ENCODE measurements at places on chromosomes 11 and 22.

- H3K4me3 ChIP-seq = no peak overlapping the region
- H3K27me3 ChIP-seq = no peaks in the 10 kb centered on the region
- DNase-seq = no peak
- no peaks in the 10 kb centered on the region for H3K36me3 ChIP-seq
These were observed 83.7 kb downstream of the STIM1 start for GRCh38 chr11:3939211-3939610.

DNA sequence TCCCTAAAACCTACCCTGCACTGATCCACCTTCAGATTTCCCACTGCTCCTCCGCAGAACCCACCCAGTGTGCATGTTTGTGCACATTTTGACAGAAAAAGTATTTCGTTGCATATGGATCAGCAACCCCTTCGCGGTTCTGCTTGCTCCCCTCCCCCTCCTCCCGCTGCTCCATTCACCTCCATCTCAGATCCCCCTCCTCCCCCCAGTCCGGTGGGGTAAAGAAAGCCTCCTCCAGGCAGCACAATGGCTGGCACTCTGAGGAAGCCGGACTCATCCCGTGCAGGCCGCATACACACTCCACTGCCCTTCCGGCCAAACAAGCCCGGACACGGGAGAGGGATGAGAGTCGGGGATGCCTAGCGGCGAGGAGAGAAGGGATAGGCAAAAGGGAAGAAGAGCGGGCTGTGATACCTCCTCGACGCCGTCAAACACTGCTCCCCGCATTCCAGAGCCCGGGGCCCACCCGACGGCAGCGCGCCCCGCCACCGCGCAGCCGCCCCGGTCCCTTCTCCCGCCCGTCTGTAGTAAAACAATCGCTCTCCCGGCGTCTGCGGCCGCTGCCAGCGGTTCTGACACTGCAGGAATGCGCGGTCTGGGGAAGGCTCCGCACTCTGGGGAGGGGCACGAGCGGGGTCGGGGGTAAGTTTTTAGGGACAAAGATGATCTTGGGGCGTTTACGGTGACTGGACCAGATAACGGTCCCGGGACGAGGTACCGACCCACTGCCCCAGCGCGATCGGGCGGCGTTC, 915 bp downstream of the FEZ1 start:
- H3K4me3 ChIP-seq = peak overlapping the region; percentile 92
- peaks cover 53% of the 10 kb centered on the region for H3K27me3 ChIP-seq
- peaks cover 22% of the 10 kb centered on the region for H3K4me1 ChIP-seq
- no peak for DNase-seq

DNA sequence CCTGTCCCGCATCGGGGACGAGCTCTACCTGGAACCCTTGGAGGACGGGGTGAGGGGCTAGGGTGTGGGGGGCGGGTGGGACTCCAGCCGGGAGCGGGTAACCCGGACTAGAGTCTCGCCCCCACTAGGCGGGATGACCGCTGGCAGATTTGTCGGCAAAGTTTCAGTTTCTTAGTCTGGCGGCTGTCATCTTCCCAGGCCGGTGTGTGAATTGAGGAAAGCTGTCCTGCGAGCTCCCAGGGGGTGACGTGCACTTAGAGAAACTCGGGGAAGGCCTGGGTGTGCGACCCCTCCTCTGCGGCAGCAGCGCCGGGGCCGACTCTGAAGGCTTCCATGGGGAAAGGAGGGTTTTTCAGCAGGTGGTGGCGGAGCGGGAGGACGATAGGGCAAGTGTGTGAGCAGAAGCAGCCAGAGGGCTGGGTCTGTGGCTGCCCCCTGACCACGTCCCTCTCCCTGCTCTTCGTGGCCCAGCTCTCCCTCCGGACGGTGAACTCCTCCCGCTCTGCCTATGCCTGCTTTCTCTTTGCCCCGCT, 463 bp downstream of the RAD9A start:
- H3K27ac ChIP-seq = no peak overlapping the region
- peaks cover 34% of the 10 kb centered on the region for H3K4me1 ChIP-seq
- no peak for DNase-seq
- H3K27me3 ChIP-seq = no peaks in the 10 kb centered on the region
- peaks cover 3% of the 10 kb centered on the region for H3K36me3 ChIP-seq
- peak overlapping the region; percentile 88 for H3K4me3 ChIP-seq

DNA sequence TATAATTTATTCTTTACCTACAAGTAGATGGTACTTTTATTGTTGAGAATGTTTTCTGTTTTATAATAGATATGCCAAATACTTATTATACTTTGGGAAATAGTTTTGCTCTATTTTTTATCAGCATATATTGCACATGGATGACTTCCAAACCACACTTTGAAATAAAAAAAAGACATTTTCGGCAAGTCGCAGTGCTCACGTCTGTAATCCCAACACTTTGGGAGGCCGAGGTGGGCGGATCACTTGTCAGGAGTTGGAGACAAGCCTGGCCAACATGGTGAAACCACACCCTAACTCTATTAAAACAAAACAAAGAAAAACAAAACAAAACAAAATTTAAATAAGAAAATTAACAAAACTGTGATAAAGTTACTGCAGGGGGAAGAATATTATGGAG, 983.9 kb upstream of the CNTN5 start:
- H3K27ac ChIP-seq = no peak overlapping the region
- no peaks in the 10 kb centered on the region for H3K27me3 ChIP-seq
- no peak for DNase-seq
- H3K4me1 ChIP-seq = no peaks in the 10 kb centered on the region
- no peak overlapping the region for H3K4me3 ChIP-seq
- no peaks in the 10 kb centered on the region for H3K36me3 ChIP-seq

GRCh38 chr11:15228331-15228849, 113.7 kb downstream of the INSC start:
- no peak for DNase-seq
- H3K36me3 ChIP-seq = no peaks in the 10 kb centered on the region
- no peak overlapping the region for H3K27ac ChIP-seq

GRCh38 chr11:62883673-62884072, 3.0 kb downstream of the SLC3A2 start:
- peak overlapping the region; percentile 98 for H3K27ac ChIP-seq
- DNase-seq = no peak
- peaks cover 12% of the 10 kb centered on the region for H3K36me3 ChIP-seq
- H3K4me1 ChIP-seq = peaks cover 50% of the 10 kb centered on the region
- no peak overlapping the region for H3K4me3 ChIP-seq

GRCh38 chr11:95764267-95764898, 25.2 kb downstream of the FAM76B start:
- no peak for DNase-seq
- H3K36me3 ChIP-seq = peaks cover 2% of the 10 kb centered on the region
- peaks cover 3% of the 10 kb centered on the region for H3K4me1 ChIP-seq

- H3K4me1 ChIP-seq = no peaks in the 10 kb centered on the region
- H3K4me3 ChIP-seq = no peak overlapping the region
- no peaks in the 10 kb centered on the region for H3K36me3 ChIP-seq
- H3K27me3 ChIP-seq = peaks cover 6% of the 10 kb centered on the region
- no peak overlapping the region for H3K27ac ChIP-seq
These were observed 17.0 kb upstream of the MMP12 start for GRCh38 chr11:102891736-102892135.

DNA sequence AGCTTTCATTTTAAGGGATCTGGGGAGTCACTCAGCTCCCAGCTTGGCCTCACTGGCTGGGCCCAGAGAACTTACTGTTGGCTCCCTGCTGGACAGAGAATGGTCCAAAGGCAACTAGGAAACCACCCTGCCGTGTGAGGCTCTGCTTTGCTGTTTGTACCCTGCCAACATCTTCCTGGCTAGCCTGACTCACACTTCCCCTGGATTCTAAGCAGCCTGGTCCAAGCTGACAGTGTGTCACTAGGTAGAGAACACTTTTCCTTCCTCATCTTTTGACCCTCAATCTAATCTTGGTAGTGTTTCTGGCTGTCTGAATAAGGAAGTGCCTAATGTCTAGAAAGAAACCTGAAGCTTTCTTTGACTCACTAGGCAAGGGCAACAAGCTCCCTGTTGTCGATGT, 76.7 kb downstream of the FAR1 start:
- H3K4me1 ChIP-seq = no peaks in the 10 kb centered on the region
- H3K27ac ChIP-seq = no peak overlapping the region
- peaks cover 9% of the 10 kb centered on the region for H3K36me3 ChIP-seq
- no peak overlapping the region for H3K4me3 ChIP-seq
- H3K27me3 ChIP-seq = peaks cover 55% of the 10 kb centered on the region

GRCh38 chr11:122649116-122649515, 6.4 kb upstream of the UBASH3B start:
- H3K36me3 ChIP-seq = peaks cover 2% of the 10 kb centered on the region
- no peak overlapping the region for H3K27ac ChIP-seq

DNA sequence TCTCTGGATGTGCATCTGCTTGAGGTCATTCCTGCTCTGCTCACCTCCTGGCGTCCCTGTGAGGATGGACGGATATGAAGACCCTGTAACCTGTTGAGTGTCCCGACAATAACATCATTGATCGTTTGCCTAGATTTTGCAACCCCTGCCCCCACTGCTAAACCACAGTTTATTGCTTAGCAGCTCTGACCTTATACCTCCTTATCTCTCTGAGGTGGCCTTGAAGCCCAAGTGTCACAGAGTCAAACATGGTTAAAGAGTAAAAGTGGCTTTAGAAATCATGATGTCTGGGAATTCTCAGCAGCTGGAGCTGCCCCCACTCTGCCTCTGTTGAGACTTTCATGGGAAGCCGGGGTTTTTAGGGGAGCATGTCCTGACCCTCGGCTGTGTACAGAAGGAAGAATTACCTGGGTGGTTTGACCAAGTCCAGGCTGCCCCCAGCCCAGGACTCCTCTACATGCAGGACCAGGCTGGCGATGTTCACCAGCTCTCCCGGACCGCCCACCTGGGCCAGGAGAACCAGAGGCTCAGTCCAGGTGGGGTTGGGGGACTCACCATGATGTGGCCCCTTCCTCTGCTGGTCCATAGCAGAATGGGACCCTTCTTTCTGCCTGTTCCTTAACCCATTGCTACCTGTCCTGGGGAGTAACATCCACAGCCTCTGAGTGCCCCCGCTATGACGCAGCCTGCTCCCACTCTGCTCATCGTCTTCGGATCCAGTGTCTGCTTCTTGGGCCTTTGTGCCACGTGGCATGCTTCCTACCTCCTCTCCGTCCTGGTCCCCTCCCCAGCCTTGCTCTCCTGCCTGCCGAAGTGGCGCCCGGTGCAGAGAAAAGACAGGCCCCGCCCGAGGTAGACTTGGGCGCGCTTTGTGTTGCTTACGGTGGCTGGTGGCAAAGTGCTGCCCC, 33.4 kb upstream of the FTH1 start:
- peaks cover 9% of the 10 kb centered on the region for H3K27me3 ChIP-seq
- peaks cover 4% of the 10 kb centered on the region for H3K36me3 ChIP-seq
- H3K27ac ChIP-seq = no peak overlapping the region
- no peak overlapping the region for H3K4me3 ChIP-seq
- no peak for DNase-seq

- no peak overlapping the region for H3K27ac ChIP-seq
- DNase-seq = no peak
- H3K4me1 ChIP-seq = no peaks in the 10 kb centered on the region
- no peaks in the 10 kb centered on the region for H3K36me3 ChIP-seq
These were observed 302.5 kb downstream of the CTTN start for GRCh38 chr11:70700871-70701270.

- no peak overlapping the region for H3K4me3 ChIP-seq
- no peaks in the 10 kb centered on the region for H3K36me3 ChIP-seq
- no peak for DNase-seq
- H3K27ac ChIP-seq = no peak overlapping the region
- no peaks in the 10 kb centered on the region for H3K27me3 ChIP-seq
These were observed 13.3 kb downstream of the CLDN5 start for GRCh38 chr22:19510919-19511341.

DNA sequence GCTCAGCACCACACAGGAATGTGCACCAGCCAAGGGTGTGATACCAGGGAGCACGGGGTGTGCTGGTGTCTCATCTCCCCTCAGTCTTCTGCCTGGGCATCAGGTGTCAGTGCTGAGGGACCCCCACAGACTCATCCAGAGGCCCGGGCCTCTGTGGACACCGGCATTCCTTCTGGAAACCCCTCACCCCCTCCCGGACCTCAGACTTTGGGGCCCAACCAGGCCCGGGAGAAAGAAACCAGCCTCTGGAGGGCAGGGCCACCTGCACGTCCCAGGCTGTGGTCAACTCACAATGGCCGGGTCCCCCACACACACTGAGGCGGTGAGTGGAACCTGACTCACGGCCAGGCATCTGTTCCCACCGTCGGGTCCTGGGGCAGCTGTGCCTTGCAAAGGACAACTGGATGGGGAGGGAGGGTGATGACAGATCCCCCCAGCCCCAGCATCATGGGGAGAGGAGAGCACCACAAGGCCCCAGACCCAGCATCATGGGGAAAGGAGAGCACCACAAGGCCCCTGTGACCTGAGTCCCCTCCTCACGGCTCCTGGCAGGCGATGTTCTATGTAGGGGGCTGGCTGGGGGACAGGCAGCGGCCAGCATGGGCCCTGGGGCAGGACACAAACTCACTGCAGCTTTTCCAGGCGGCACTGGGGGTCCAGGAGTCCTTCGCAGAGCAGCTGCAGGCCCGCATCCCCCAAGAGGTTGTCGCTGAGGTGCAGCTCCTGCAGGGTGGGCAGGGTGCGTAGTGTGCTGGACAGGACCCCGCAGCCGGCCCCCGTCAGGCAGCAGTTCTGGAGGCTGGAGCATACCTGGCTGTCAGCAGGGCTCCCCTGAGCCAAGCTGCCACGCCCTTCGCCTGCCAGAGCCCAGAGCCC, 7.6 kb downstream of the RNH1 start:
- DNase-seq = no peak

GRCh38 chr11:116122697-116123472, 618.7 kb upstream of the CADM1 start:
- no peaks in the 10 kb centered on the region for H3K4me1 ChIP-seq
- no peak overlapping the region for H3K4me3 ChIP-seq
- no peaks in the 10 kb centered on the region for H3K27me3 ChIP-seq
- no peaks in the 10 kb centered on the region for H3K36me3 ChIP-seq
- no peak overlapping the region for H3K27ac ChIP-seq
- DNase-seq = no peak

DNA sequence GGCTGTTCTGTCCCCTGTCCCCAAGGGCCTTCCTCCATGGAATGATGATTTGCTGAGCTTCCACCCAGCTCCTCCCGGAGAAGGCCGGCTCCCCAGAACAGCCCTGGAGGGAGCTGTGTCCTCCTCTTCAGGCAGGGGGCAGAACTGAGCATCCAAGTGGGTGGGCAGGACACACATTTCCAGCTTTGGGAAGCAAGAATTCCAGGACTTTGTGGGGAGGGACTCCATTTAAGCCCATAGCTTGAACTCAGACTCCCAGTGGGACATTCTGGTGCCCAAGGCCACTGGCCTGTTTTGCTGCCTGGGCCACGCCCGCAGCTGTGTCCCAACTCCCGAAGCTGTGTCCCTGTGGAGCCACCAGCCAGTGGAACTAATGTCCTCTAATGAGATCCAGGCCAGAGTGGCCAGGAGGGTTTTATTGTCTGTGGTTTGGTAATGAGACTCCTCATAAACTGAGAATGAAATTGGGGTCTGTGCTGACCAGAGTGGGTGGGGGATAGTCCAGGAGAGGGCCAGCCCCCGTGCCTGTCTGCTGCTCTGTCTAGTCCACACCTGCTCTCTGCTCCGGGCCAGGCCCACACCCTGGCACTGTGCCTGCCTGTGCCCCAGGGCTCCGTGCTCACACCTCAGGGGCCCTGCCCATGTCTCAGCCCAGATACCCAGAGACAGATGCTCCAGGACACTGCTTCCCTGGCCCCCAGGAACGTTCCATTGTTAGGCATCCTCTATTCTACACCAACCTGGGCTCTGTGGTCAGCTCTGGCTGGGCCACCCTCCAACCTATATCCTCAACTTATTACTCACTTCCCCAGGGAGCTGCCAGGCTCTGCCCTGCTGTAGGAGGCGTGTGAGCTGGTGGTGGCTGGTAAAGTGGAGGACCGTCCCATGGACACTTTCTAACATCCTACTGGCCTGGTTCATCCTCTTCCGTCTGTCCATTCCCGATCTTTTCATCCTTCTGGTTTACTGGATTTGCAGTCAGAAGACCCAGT, 7.6 kb downstream of the NECTIN1 start:
- H3K27ac ChIP-seq = no peak overlapping the region
- no peak for DNase-seq
- peaks cover 9% of the 10 kb centered on the region for H3K27me3 ChIP-seq
- H3K4me3 ChIP-seq = no peak overlapping the region
- H3K36me3 ChIP-seq = peaks cover 4% of the 10 kb centered on the region

All from T-helper 17 cell (primary cell).